NCI-H2081 (cell line): ENCODE measurements at places on chromosomes 4 and X.

DNA sequence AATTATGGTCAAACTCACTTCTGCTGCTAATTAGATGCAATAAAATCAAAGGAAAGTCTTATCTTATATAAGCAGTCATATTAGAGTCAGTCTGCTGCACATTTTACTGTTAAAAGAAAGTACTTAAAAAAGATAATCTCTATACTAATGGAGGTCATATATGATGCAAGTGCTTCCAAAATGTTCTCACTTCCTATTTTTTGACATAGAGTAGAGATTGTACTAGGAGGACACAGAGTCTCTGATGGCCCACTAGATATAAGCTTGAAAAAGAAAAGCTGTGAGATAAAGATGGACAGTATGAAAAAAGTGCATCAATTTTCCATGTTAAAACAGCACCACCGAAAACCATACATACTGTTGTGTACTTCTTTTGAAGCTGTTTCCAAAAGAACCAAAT lies 196.9 kb downstream of the KLHL13 start:
- DNase-seq: no peak

DNA sequence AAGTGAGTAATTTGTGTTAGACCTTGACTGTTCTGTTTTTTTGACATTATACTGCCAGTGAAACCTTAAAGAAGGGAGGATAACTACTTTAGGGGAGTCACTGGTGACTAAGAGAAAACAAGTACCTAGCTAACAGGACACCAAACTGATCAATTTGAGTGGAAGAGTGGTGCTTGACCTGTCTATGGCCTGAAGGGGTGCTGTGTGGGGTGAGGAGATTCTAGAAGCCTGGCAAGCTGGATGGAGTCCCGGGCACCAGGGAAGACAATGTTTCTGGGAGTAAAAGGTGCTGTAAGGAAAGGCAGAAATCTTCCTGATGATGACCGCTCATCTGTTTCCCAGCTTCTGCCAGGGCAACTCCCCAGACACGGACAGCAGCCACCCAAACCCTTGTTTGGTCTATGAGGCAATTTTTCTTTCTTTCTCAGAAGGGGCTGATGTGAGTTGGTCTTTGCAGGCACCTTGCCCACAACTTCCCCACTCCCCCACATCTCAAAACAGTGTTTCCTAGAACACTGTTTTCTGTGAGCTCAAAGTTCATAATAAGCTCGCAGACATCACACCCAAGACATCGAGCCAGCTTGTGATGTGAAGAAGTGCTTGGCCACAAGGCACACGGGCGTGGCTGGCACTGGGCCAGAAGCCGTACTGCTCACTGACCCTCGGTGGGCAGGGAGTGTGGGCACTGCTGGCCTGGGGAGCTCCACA lies 4.6 kb downstream of the TXK start:
- no peak for DNase-seq

DNA sequence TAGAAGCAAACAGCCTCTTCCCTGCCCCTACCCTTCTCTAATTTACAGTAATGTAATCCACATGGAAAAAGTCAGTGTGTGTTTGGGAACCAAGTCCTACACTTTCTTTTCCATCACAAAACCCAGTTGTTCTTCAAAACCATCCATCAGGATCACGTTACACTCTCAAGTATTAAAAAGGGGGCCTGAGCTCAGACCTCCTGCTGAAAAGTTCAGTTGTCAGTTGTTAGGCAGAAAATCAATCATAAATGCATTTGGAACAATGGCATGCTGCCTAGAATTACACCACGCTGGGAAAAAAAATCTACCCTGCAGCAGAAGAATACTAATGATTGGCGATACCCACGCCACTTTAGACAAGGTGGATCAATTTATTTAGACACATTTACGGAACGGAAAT lies 236.5 kb downstream of the PARM1 start:
- no peak for DNase-seq

- no peak for DNase-seq
Measured at GRCh38 chr4:3115637-3116270, 41.3 kb downstream of the HTT start.

DNA sequence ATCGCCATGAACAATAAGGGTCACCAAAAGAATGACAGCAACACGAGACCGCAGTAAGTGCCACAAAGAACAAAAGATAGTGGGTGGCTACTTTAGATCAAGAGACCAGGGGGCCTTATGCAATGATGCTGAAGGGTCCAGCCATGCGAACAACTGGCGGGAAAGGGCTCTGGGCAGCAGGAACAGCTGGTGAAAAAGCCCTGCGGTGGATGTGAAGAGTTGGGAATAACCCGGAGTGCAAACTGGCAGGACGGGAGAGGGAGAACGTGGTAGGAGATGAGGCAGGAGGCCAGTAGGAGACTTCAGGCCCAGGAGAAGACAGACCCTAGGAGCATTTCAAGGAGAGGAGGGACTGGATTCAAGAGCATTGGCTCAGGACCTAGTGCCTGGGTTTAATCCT lies 120.2 kb downstream of the AFAP1 start:
- DNase-seq: no peak

DNA sequence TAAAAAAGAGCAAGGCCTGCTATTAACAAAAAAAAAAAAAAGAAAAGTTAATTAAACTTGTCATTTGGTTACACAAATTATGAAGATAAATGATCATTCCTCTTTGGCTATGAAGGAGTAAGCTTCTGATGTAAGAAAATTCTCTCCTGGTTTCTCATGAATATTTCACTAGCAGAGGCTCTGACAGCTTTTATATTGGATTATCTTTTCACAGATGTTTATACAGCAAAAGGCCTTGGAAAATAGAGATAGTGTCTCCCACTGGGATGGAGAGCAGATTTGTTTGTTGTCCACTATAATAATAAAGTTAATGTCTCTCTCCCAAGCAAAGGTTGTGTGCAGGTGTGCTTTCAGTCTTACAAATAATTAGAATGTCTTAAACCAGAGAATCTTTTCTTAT lies 40.7 kb upstream of the PDGFC start:
- DNase-seq: no peak
